CD14-positive monocyte (primary cell): ENCODE measurements at places on chromosomes 3 and 15. TPM values are rescaled to one million over a fixed set of nuclear protein-coding genes. Genes with fewer than 3 reads are reported as not detected.

The BFSP2 gene
- polyA plus RNA-seq, result not detected in 2 replicates

The LRRC3B gene
- not detected for polyA plus RNA-seq

The GLDN gene
- 0.04 TPM in 1 of 2 replicates, not detected in the other for polyA plus RNA-seq

The PEX11A gene
- polyA plus RNA-seq, result 0.72 TPM

The TRAT1 gene
- polyA plus RNA-seq, result 0.37 TPM

The SLC22A13 gene
- 0.19 and 0.22 TPM in 2 replicates for polyA plus RNA-seq

DNA sequence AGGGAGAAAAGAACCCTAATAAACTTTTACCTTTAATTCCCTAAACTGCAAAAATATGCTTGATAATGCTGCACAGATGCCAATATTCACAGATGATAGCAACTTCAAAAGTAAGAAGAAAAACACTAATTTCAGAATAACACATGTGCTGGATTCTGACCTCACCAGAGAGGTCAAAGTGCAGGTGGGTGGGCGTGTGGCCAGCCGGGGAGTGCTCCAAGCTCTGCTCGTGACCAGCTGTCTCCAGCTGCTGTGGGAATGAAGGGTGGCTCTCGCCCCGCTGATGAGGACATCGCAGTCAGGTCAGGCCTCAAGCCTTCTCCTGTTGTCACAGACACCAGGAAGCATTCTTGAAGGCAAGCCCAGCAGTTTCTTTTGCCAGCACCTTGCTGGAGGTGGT lies 57.1 kb downstream of the ADAMTS17 start:
- DNase-seq, result no peak
- no peak overlapping the region for H3K4me3 ChIP-seq
- no peaks in the 10 kb centered on the region for H3K27me3 ChIP-seq
- no peaks in the 10 kb centered on the region for H3K4me1 ChIP-seq

GRCh38 chr15:27889258-27889657 lies 209.9 kb downstream of the OCA2 start:
- H3K4me3 ChIP-seq, result no peak overlapping the region
- H3K27me3 ChIP-seq, result no peaks in the 10 kb centered on the region
- H3K4me1 ChIP-seq, result no peaks in the 10 kb centered on the region
- no peak overlapping the region for H3K27ac ChIP-seq

DNA sequence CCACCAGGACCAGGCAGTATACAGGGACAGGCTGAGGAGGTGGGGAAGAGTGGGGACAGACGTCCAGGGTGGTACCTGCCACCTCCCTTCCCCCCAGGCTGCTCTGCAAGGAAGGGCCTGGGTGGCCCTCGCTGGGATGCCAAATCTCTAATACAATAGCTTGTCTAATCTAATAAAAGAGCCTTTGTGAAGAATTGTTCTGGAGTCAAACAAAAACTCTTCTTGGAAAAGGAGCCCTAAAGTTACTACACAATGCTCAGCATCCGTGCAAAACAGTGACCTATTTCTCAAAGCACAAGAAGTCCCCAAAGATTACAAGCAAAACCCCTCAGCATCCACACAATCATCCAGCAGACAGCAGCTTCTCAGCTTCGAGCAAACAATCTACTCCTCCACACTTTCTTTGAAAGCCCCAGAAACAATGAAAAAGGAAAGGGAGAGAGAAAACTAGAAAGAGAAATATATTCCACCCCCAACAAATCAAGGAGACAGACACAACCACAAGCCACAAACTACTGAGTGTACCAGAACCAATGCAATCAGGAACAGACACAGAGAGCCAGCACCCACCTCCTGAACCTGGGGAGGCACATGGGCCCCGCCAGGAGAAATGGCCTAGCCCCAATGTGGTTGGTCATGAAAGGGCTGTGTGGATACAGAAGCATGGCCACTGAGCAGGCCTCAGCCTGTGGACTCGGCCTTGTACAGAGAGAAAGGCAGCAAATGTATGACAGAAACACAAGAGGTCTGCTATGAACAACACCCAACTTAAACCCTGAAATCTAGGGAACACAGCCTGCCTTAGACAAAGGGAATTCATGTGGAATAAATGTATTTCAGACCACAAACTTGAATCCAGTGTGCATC lies 177.1 kb upstream of the CHRNA7 start:
- no peaks in the 10 kb centered on the region for H3K36me3 ChIP-seq
- H3K4me3 ChIP-seq, result no peak overlapping the region
- DNase-seq, result no peak
- H3K4me1 ChIP-seq, result no peaks in the 10 kb centered on the region
- peaks cover 3% of the 10 kb centered on the region for H3K27me3 ChIP-seq

GRCh38 chr15:90400759-90401314 lies 12.8 kb downstream of the IQGAP1 start:
- H3K4me3 ChIP-seq, result peak overlapping the region; percentile 60
- H3K27ac ChIP-seq, result peak overlapping the region; percentile 94
- H3K36me3 ChIP-seq, result peaks cover 2% of the 10 kb centered on the region
- H3K4me1 ChIP-seq, result peaks cover 64% of the 10 kb centered on the region
- peak; percentile 92 for DNase-seq

DNA sequence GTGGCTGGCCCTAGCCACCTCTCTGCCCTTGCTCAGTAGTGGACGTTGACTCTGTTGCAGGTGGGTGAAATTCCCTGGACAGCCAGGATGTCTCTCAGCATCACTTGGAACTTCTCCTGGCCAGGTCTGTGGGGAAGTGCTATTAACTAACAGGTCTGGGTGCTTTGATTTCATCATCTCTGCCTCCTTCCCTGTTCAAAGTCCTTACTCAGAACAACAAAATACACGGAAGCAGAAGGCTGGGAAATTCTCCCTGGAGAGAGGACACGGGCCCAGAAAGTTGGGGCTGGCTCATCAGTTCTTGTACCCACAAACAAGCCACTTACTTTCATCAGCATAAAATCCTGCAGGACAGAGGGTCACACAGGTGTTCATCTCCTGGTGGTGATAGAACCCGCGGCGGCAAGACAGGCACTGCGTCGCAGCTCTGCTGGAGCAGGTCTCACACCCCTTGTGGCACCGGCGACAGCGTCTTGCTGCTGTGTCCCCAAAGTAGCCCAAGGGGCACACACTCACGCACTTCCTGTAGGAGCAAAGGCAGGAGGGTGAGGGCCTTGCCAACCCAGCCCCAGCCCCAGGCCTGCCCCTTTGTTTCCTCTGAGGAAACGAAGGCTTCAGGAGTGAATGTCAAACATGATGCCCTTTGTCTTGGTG lies 29.6 kb upstream of the SNRPA1 start:
- no peaks in the 10 kb centered on the region for H3K36me3 ChIP-seq
- H3K4me3 ChIP-seq, result no peak overlapping the region

DNA sequence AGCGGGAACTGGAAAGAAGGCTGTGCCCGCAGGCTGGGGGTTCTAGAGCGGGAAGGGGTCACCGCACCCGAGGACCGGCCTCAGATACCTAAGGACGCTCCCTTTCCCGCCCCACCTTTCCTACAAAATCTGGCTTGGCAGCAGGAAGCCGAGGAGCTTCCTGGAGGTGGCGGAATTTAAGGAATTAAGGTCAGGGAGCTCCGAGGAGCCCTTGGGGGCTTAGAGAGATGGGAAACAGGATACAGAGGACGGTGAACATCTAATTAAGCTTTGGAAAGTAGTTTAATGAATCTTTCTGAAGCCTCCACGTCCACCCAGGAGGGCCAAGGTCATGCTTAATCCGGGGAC lies 507 bp upstream of the AP3B2 start:
- peaks cover 11% of the 10 kb centered on the region for H3K27me3 ChIP-seq
- no peaks in the 10 kb centered on the region for H3K36me3 ChIP-seq
- no peak overlapping the region for H3K27ac ChIP-seq

- H3K36me3 ChIP-seq, result no peaks in the 10 kb centered on the region
- H3K27me3 ChIP-seq, result no peaks in the 10 kb centered on the region
- DNase-seq, result peak; percentile 20
- H3K4me1 ChIP-seq, result peaks cover 13% of the 10 kb centered on the region
- peak overlapping the region; percentile 86 for H3K27ac ChIP-seq
These were observed 513 bp downstream of the VGLL4 start for GRCh38 chr3:11643201-11643603.

- DNase-seq, result no peak
- H3K4me3 ChIP-seq, result no peak overlapping the region
- H3K4me1 ChIP-seq, result no peaks in the 10 kb centered on the region
- no peaks in the 10 kb centered on the region for H3K27me3 ChIP-seq
- H3K36me3 ChIP-seq, result no peaks in the 10 kb centered on the region
- no peak overlapping the region for H3K27ac ChIP-seq
These were observed 45.1 kb upstream of the MAGI1 start for GRCh38 chr3:66083784-66084213.

DNA sequence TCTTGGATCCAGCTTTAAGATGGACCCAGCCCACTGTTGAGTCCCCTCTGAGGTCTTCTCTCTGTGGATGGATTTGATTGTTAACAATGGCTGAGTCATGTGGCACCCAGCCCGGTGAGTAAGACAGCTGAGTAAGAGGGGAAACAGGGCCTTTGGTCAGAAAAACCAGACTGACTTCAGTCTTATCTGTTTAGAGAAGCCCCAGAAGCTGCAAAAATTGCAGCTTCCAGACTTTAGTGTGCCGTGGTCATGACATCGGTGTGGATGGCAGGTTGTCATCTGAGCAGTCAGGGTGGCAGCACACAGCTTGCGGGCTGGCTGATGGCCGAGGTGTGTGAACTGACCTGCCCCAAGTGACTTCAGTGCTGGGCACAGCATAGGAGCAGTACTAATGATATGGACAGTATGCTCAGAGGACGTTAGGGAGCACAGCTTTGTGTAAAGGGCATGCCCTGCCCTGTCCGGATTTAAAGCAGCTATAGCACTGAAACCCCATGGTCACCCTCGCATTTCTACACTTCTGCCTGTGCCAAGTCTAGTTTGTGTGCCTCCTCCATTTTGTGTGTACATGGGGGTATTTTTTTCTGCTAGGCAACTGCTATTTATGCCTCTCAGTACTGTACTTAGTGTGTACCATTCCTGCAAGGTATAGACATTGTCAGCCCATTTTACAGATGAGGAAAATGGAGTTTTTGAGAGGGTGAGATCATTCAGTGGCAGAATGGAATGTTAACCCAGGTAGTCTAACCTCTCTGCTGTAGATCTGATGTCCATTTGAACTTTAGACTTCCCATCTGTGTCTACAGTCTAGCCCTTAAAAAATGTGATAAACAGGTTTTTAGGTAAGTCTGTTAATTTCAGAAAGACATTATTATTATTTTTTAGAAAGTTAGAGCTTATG lies 44.4 kb downstream of the FLNB start:
- DNase-seq, result peak; percentile 63
- no peak overlapping the region for H3K4me3 ChIP-seq
- H3K4me1 ChIP-seq, result peaks cover 26% of the 10 kb centered on the region
- peak overlapping the region; percentile 54 for H3K27ac ChIP-seq
- no peaks in the 10 kb centered on the region for H3K36me3 ChIP-seq
- no peaks in the 10 kb centered on the region for H3K27me3 ChIP-seq

GRCh38 chr3:13536832-13537231 lies 12.1 kb upstream of the FBLN2 start:
- H3K36me3 ChIP-seq, result no peaks in the 10 kb centered on the region
- H3K27ac ChIP-seq, result no peak overlapping the region
- no peak for DNase-seq
- H3K27me3 ChIP-seq, result no peaks in the 10 kb centered on the region
- no peaks in the 10 kb centered on the region for H3K4me1 ChIP-seq
- no peak overlapping the region for H3K4me3 ChIP-seq

DNA sequence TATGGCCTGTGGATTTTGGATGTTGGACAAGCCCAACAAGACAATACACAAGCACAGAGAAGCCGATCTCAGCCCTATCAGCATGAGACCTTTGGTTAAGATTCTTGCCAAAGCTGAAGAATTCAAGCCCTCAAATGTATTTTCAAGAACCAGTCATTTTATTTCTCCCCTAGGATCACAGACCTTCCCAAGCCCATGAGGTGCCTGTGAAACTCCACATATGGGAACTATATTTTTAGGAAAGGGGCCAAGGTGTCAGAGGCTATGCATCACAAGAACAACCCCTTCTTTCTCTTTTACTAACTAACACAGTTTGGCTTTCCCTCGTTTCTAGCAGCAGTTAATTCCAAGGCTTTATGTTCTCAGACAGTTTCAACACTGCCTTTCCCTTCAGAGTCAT lies 364.5 kb downstream of the MAGI1 start:
- no peak for DNase-seq
- no peaks in the 10 kb centered on the region for H3K36me3 ChIP-seq
- no peak overlapping the region for H3K4me3 ChIP-seq
- H3K4me1 ChIP-seq, result no peaks in the 10 kb centered on the region
- no peaks in the 10 kb centered on the region for H3K27me3 ChIP-seq

DNA sequence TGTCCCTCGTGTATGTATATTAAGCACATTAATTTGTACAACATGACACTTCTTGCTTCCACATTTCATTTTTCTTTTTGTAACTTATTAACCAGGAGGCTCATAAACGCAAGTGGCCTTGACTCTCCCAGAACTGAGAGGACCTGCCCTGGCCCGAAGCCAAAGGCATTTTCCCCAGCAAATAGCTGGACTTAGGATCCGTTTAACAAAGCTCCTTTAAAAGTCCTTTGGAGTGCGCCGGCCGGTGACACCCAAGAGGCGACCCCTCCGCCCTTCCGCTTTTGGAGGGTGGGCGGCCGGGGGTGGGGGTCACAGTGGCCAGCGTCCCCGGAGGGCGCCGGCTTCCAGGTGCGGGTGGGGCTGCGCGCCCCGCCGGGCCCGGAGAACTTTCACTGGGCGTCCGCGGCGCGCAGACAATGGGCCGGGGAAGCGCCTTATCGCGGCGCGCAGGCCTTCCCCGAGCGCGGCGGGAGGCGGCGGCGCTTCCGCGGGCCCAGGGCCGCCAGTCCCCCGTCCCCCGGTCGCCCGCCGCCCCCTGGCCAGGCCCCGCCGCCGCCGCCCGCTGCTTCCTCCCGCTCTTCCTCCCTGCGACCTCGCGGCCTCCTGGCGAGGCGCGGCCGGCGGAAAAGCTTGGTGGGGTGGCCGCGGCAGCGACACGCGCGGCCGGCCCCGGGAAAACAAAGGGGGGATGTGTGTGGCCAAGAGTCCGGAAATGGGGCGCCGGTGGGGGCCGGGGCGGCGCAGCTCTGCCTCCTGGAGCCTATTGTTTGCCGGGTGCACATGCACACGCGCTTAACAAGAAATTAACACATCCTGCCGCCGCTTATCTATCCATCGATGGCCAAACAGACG lies 613.4 kb downstream of the MCTP2 start:
- no peak overlapping the region for H3K27ac ChIP-seq
- no peaks in the 10 kb centered on the region for H3K4me1 ChIP-seq
- DNase-seq, result no peak
- H3K36me3 ChIP-seq, result no peaks in the 10 kb centered on the region
- peaks cover 36% of the 10 kb centered on the region for H3K27me3 ChIP-seq

GRCh38 chr15:75597667-75598341 lies 18.7 kb upstream of the PTPN9 start:
- H3K36me3 ChIP-seq, result peaks cover 46% of the 10 kb centered on the region
- DNase-seq, result peak; percentile 11
- no peaks in the 10 kb centered on the region for H3K4me1 ChIP-seq
- no peak overlapping the region for H3K27ac ChIP-seq
- no peak overlapping the region for H3K4me3 ChIP-seq
- H3K27me3 ChIP-seq, result no peaks in the 10 kb centered on the region

- H3K36me3 ChIP-seq, result no peaks in the 10 kb centered on the region
- H3K4me3 ChIP-seq, result no peak overlapping the region
- H3K27me3 ChIP-seq, result no peaks in the 10 kb centered on the region
These were observed 1615.8 kb downstream of the SI start for GRCh38 chr3:163462446-163462845.

DNA sequence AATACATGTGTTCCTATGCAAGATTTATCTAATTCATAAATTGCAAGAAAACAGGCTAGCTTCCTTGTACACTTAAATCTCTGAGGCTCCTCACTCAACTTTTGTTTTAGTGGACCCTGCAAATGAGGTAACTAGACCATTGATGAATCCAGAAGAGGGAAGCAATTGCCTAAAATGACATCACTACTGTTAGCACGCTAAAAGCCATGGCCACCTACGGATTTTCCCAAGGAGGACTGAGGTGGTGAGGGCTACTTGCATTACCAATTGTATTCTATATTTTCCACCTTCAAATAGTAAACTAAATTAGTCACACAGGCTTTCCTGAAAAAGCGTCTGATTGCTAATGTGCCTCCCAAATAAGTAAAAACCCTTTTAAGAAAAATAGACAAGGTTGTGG lies 140.7 kb downstream of the GADL1 start:
- no peak overlapping the region for H3K4me3 ChIP-seq
- no peaks in the 10 kb centered on the region for H3K36me3 ChIP-seq
- H3K4me1 ChIP-seq, result peaks cover 24% of the 10 kb centered on the region
- no peak overlapping the region for H3K27ac ChIP-seq
- no peaks in the 10 kb centered on the region for H3K27me3 ChIP-seq
